ENCODE measurements at places on chromosomes 6 and 20.

DNA sequence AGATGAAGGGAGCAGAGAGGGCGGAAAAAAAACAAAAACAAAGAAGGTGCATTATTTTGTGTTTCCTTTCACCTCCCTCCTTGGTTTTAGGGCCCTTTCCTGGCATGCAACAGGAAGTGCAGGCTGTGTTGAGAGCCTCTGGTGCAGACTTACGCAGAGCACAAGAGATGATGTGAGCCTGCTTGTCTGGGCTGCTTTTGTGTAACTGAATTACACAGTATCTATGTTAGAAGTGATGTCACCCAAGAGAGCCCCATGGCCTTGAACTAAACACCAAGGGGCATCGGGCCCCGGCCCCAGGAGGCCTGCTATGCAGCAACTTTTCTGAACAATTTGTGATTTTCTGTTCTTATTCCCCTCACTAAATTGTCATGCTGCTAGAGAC, 25.5 kb downstream of the GNAS start:
- no peak for DNase-seq

DNA sequence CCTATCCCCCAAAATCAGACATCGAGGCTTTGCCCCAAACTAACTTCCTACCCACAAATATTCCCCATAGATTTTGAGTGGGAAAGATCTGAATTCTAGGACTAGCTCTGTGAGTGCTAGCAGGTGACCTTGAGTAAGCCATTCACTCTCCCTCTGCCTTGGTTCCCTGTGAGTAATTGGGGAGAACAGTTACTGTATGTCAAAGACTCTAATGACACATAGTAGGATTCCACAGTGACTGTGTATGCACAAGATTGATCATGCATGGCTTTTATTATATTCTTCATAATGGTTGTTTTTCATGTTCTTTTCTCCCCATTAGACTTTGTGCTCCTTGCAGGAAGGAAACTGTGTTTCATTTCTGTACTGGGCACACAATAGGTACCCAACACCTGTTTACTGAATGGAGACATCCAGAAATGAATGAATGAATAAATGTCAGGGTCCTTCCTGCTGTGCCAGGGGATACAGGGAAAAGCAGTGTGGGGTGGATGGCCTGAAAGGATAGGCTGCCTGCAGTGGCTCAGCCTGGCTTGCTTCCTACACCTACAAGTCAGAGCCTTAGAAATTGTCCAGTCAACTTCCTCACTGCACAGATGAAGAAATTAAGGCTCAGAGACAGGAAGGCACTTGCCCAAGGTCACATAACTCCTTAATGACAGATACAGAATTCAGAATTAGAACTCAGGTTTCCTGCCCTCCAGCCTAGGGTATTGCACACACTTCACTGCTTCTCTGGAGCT, 901 bp upstream of the TMEM151B start:
- no peak for DNase-seq

- DNase-seq: no peak
These were observed 62.4 kb upstream of the MRPS10 start for GRCh38 chr6:42279966-42280629.

DNA sequence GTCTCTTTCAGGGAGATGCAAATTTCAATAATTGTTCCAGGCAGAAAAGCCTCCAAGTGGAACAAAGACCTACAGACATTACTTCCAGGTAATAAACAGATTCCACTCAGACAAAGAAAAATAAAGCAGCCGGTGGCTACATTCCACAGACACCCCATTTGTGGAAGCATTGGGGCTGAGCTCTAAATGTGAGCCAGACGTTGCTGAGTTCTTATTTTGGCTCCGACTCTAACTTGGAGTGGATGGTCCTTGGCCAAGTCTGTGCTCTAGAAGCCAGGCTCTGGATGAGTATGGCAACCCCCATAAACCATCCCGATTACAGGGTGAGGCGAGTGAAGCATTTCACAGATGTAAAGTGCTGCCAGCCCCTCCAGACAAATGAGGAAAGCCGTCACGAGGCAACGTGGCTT, 6.6 kb downstream of the TRAM2 start:
- DNase-seq: no peak

- no peak for DNase-seq
These were observed 86.9 kb upstream of the SMLR1 start for GRCh38 chr6:130740308-130740707.

DNA sequence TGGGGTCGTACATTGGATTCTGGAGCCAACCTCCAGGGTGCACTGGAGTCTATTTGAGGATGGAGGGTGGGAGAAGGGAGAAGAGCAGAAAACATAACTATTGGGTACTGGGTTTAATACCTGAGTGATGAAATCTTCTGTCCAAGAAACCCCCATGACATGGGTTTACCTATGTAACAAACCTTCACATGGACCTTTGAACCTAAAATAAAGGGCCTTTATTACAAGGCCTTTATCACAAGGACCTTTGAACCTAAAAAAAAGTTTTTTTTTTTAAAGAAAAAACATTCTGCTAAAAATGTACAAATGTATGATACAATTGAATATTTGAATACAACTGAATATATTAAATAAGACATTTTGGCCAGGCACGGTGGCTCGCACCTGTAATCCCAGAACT, 38.1 kb upstream of the ZNF133 start:
- DNase-seq: no peak

- no peak for DNase-seq
These were observed 9.9 kb downstream of the BCL2L1 start for GRCh38 chr20:31712564-31713311.

DNA sequence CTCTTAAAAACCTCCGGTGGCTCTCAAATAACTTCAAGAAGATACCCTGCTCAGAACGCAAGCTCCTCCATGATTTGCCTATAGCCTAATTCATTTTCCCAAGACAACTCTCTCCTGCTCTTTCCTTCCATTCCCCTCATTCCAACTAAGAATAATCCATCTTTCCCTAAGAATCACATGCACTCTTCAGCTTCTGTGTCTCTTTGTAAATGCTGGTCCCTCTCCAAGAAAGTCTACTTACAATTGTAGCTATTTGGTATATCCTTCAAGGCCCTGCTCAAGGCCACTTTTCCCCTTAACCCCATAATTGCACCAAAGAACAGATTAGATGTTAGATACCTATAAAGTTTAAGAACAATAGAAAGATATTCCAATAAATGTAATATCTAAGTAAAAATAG, 7.4 kb upstream of the HEY2 start:
- DNase-seq: no peak

DNA sequence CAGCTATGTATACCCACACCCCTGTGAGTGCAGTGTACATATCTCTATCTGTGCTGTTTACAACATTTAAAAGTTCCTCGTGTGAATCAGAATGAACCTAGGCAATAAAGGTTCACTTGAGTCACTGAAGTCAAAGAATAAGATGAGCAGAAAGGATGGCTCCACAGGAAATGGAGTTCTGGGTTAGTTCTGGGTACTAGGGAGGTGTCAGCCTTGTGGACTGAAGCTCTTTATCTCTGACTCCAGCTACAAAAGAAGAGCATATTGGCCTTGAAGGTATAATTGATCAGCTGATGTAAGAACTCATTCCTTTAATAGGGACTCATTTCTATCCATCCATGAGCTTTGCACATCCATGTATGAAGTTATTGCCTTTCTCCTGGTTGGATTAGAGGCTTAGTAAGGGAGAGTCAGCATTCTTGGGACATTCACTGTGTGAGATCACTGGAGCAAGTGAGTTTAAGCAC, 73.9 kb upstream of the BACH2 start:
- DNase-seq: no peak
